ENCODE measurements at places on chromosomes 6 and 20.

DNA sequence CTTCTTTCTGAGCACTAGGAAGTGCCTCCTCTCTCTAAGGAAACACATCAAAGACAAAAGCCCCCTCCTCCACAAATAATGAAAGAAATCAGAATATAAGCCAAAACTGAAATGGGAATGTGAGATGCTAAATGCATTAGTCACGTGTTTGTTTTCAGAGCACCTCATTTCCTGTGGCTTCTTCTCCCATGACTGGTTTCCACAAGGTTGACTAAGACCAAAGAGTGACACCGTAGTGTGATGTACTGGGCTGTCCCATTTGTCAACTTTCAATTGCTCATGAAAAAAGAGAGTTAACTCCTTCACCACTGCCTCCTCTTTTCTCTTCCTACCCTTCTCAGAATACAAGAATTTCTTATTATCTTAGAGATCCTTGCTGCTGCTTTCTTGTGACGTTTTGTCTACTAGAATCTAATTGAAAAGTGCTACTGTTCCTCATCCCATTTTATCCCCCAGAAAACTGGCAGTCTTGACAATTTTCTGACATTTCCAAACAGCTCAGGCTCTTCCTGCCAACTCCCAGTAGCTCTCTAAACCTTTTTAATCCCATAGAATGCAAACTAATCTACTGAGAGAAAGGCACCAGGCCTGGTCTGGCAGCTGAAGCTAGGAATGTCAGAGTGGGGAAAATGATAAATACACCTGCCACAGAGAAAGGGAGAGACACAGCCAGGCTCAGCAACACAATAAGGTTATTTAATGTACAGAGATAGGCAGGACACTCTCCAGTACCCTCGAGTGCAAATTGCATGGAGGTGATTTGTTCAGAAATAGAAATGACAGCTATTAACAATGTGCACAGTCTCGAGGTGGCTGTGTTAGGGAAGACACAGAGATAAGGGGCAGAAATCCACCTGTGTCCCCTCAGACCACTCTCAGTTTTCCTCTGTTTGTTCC, 671.7 kb upstream of the NRSN1 start:
- DNase-seq: no peak

GRCh38 chr6:12301018-12301417, 10.9 kb downstream of the EDN1 start:
- no peak for DNase-seq

DNA sequence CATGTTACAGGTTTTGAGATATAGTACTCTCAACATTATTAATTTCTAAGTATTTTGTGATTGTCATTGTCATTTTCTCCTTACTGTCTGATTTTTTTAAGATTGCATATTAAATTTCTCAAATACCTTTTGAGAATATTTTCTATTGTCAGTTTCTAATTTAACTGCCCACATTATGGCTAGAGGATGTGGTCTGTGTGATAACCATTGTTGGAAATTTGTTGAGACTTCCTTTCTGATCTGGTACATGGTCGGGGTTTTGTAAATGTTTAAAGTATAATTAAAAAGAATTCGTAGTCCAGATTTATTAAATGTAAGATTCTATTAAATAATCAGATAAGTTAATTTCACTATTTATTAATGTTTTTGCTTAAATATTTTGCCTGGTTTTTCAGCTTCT, 60.1 kb downstream of the SLX4IP start:
- DNase-seq: no peak

DNA sequence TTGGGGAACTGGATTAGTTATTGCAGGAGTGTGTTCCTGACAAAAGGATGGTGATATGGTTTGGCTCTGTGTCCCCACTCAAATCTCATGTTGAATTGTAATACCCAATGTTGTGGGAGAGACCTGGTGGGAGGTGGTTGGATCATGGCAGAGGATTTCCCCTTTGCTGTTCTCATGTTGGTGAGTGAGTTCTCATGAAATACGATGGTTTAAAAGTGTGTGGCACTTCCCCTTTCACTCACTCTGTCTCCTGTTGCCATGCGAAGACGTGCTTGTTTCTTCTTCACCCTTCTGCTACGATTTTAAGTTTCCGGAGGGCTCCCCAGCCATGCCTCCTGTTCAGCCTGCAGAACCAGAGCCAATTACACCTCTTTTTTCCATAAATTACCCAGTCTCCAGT, 16.2 kb upstream of the TREM1 start:
- no peak for DNase-seq

- DNase-seq: no peak
These were observed 73.0 kb downstream of the EYA2 start for GRCh38 chr20:46967646-46968045.

All from NCI-H1694 (cell line).